ENCODE measurements at places on chromosomes 6 and 20.

DNA sequence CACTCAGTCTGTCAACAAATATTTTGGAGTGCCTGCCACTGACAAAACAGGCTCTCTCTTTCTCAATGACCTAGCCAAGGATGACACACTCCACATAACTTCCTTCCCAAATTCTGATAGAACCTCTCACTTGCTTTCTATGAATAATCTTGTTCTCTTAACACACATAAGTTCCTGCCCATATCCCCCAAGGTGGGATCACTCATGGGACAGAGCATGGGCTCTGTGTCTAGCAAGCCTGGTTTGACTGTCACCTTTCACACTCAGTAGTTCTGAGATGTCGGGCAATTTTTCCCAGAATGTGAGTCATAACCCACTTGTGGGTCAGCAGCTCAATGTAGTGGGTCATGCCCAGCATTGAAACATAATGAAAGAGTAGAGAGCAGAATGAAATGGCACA, 78.1 kb downstream of the LRFN2 start:
- no peak for DNase-seq

GRCh38 chr6:39173270-39173669, 56.0 kb downstream of the KCNK5 start:
- DNase-seq = no peak

DNA sequence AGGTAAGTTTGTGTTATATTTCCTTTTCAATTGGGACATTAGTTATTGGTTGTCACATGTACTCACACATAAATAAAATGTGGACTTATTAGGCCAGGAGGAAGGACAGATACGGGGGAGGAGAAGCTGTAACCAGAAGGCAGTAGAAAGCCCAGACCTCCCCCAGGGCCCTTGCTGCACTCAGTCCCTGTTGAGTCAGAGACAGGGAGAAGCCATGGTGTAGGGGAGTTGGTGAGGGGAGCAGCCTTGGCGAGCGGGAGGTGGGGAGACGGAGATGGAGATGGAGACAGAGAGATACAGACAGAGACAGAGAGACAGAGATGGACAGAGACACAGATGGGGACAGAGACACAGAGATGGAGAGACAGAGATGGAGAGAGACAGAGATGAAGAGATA, 263.2 kb downstream of the DLL1 start:
- DNase-seq = no peak

DNA sequence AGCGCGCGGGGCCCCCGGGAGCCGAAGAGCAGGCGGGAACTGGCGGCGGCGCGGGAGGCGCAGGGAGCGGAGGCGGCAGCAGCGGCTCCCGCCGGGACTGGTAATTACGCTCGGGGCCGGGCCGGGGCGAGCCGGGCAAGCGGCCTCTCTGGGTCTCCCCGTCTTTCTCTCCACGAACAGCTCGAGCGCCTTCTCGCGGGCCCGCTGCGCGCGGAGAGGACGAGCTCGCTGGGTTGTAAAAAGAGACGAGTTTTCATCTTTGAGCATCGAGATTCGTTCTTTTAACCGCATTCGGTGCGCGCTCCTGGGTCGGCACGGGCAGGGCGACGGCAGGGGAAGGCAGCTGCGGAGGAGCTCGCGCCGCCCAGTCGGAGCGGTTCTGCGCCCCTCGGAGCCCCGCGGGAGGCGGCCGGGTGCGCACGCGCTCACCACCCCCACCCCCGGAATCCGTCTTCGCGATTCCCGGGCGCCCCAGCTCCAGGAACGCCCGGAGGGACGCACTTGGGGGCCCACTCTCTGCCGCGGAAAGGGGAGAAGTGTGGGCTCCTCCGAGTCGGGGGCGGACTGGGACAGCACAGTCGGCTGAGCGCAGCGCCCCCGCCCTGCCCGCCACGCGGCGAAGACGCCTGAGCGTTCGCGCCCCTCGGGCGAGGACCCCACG, 38.0 kb downstream of the YTHDF1 start:
- no peak for DNase-seq

DNA sequence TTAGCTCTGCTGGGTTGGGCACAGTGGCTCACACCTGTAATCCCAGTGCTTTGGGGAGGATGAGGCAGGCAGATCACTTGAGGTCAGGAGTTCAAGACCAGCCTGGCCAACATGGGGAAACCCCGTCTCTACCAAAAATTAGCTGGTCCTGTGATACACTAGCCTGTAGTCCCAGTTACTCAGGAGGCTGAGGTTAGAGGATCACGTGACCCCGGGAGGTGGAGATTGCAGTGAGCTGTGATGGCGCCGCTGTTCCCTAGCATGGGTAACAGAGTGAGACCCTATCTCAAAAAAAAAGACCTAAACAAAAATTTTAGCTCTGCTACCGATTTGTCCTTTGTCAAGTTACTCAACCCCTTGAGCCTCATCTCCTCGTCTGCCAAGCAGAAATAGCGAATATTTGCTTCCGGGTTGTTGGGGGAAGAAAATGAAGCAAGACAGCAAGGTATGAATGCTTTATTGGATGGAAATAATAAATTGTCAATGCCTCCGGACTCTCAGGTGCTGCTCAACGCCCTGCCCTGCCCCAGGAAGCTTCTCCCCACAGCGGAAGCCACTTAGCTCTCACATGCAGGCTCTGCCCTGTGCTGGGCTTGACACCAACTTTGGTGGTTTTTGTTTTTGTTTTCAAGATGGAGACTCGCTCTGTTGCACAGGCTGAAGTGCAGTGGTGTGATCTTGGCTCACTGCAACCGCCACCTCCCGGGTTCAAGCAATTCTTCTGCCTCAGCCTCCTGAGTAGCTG, 24.9 kb upstream of the ITCH start:
- DNase-seq = no peak

GRCh38 chr20:38700141-38700540, 24.1 kb upstream of the SLC32A1 start:
- no peak for DNase-seq

- peak; percentile 56 for DNase-seq
Observed at GRCh38 chr6:35485402-35485877, 11.4 kb downstream of the TEAD3 start.

GRCh38 chr6:118500130-118501015, 47.7 kb upstream of the PLN start:
- peak; percentile 12 for DNase-seq

DNA sequence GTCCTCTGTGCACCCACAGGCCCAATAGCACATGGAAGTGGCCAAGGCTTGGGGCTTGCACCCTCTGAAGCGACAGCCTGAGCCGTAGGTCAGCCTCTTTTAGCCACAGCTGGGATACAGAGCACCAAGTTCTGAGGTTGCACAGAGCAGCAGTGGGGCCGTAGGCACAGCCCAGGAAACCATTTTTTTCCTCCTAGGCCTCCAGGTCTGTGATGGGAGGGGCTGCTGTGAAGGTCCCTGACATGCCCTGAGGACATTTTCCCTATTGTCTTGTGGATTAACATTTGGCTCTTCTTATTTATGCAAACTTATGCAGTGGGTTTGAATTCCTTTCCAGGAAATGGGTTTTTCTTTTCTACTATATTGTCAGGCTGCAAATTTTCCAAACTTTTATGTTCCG, 878.7 kb upstream of the MAN1A1 start:
- DNase-seq = no peak

GRCh38 chr6:137845460-137845859, 21.6 kb upstream of the TNFAIP3 start:
- DNase-seq = no peak

DNA sequence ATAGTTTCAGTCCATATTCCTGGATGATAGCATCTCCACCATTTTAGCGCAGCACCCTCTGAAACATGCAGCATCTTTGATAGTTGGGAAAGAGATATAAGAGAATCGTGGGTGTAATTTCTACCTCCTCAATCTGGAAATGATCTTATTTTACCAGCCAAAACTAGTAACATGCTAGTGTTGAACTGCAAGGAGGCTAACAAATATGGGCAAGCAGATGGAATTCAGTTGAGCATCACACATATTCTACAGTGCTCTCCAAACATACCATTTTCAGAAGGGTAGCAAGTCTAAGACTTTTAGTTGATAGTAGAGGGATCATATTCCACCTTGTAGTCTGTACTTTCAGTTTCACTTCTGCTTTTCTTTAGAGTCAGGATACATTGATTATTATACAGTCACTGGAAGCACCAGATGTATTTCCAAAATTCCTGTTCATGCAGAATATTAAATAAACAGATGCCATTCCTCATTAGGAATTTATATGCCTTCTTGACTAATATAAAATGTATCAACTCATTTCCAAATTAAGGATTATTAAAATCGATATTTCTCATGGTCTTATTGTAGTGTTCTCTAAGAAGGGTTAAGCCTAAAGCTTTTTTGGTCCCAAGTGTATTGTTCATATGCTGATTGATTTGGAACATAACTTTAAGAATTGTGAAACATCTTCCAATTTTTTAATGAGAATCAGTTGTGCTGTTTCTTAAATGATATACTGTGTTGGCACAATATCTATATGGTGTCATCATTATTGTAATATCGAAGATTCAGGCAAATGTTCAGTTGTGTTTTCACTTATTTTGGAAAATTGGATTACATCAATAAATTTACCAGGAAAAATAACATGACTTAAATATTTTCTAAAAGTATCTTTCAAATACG, 362.0 kb downstream of the CENPW start:
- DNase-seq = no peak

DNA sequence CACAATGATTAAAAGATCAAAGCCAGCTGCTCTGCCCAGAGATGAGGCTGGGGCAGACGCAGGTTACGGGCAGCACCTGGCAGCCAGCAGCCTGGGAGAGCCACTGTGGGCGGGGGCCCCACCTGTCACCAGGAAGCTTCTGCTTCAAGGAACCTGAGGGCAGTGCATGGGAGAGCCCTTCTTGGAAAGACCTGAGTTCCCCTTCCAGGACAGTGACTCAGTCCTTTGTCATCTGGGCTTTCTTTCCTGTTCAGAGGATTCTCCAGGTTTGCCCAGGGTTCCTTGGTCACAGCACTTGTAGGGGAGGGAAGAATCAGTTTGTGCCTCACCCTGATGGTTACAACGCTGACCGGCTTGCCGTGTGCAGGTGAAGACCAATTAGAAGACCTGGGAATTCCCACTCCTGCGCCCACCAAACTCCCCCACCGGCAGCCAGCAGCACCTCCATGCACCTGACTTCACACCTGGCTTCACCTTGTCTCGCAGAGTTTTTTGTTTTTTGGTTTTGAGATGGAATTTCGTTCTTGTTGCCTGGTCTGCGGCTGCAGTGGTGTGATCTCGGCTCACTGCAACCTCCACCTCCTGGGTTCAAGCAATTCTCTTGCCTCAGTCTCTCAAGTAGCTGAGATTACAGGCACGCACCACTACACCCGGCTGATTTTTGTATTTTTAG, 2.0 kb downstream of the ZBP1 start:
- DNase-seq = no peak

- no peak for DNase-seq
Observed at GRCh38 chr20:35503841-35504561, 25.5 kb downstream of the C20orf173 start.

DNA sequence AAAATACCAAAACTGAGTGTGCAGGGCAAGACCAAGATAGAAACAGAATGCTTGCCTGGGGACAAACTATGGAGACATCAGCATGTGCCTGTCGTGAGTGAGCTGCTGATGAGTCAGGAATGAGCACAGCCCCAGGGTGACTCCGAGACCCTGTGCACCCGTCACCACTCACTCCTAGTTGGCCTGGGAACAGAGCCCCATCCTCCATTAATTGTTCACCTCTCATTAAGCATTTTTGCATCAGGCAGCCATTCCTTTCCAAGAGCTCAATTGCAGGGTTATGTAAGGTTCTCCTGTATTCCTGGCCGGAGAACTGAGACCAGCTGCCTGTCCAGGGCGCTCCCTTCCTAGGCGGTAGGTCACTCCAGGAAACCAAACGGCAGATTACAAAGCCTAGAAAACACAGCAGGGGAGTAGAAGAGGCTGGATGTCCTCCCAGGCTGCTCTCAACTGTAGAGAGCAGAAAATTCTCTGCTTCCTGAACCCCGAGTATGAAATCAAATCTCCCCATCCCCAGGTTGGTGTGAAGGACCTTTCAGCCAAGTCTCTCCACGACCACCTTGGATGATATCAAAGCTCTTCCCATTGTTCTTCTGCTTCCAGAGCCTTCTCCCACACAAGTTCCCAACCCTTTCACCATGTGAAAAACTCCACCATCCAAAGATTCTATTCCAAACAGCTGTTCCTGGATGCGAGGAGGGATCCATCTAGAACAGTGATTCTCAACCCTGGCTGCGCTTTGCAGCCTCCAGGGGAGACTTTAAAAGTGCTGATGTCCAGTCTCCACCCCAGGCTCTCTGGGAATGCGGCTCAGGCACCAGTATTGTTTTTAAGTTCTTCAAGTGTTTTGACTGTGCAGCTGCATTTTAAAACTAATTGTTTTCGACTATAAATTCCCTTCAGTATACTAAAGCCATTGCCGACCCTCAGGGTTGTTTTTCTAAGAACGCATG, 532.6 kb upstream of the JARID2 start:
- DNase-seq = peak; percentile 80

DNA sequence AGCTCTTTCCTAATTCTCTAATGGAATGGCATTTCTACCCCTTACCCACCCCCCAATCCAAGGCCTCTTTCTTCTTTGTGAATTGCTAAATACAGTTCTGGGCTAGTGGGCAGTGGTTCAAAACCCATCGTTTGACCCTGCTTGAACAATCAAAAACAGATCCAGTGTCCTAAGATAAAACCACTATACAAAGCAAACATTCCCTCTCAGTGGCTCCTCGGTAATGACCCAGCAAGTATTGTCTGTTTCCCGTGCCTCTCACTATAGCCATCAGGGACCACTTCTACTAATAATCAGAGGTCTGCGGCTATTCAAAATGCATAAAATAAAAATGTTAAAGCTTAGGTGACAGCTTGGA, 143.5 kb upstream of the AKAP12 start:
- DNase-seq = no peak

- DNase-seq = peak; percentile 73
Observed at GRCh38 chr6:82178077-82178758, 69.3 kb downstream of the IBTK start.

DNA sequence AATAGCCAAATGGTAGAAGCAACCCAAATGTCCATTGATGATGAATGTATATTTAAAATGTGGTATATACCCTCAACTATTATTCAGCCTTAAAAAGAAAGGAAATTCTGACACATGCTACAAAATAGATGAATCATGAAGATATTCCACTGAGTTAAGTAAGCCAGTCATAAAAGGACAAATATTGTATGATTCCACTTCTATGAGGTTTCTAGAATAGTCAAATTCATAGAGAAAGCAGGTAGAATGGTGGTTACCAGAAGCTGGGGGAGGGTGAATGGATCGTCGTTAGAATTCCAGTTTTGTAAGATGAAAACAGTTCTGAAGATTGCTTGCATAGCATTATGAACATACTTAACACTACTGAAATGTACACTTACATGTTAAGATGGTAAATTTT, 214.3 kb upstream of the MYLIP start:
- DNase-seq = no peak
